Posterior cingulate gyrus (tissue), 11 donors: ENCODE measurements at places on chromosomes 12 and 14.

DNA sequence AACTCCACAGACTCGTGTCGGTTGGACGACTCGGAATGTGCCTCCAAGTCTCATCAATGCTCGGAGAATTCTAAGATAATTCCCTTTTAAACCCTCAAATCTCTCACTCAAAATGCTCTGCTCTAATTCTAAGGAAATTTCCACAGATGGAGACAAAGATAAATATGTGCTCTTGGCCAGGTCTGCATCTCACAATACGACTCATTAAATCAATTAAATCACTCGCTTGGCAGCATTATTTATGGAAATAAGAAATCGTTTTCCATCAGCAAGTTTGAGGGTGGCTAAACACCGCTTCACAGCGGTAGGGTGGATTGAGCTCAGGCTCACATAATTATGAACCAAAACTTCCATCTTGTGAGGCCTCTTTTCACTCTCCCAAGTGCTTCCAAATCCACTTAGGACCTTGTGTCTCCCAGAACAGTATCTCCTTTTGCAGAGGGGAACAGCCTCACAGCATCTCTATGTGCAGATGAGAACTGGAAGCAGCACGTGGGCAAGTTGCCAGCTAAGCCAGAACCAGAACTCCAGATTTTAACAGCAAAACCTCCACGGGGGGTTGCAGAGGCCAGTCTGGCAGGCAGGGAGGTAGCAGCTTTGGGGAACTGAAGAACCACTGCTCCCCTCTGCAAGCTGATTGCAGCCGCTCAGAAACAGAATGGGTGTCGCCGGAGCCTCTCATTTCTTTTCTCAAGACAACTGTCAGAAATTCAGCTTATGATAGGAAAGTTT is 43.8 kb downstream of the RIMBP2 start:
- no peak for DNase-seq

DNA sequence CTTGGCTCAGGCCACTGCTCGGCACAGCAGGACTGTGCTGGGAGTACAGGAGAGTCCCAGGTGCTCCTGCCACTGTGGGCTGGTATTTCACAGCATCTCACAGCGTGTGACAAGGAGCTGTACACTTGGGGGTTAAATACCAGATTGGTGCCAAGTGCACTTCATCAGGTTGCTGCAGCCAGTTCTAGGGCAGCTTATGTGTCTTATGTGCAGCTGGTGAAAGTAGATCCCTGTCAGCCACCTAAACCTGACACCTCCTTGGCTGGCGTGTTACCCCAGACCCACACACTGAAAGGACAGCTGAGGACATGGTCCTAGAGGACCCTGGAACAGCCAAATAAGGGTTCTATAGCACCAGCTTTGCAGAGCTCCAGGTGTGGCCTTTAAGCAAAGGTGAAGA is 18.9 kb downstream of the PLEKHH1 start:
- DNase-seq: no peak

DNA sequence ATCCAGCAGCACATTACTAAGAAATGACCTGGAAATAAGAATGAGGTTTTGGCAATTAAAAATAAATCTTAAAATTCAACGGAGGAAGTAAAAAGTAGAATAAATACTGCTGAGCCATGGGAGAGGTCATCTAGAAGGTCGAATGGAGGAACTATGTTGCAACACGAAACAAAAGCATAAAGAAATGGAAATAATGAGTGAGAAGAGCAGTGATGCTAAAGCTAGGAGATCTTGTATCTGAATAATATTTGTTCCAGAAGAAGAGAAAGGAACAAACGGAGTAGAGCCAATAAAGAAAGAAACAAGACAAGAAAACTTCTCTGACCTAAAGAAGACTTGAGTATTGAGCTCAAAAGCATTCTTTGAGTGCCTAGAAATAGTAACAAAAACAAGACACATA is 6.6 kb upstream of the KRT7 start:
- no peak for DNase-seq

DNA sequence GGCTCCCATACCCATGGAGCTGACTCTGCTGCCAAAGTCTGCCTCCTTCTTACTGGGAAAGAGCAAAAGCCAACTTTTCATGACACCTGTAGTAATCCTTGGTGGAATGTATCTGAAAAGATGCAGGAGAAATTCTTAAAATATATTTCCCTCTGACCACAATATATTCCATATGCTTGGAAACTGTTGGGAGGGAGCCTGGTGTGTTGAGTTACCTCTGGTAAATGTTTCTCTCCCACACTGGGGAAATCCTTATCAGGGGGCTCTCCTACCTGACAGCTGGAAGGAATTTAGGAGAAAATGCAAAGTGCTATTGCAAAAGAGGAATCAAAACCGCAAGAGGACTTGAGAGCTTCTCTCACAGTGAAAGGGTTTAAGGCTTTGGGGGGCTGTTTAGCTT is 139.4 kb downstream of the TBX5 start:
- DNase-seq: no peak

- DNase-seq: peak; percentile 93
Measured at GRCh38 chr12:108560752-108561719, at the start of gene SART3. Gene SART3 (minus strand): TSS chr12:108561173. CDS start chr12:108561154, 19 bp downstream.

- DNase-seq: no peak
Measured at GRCh38 chr12:132835076-132836025, 6.7 kb upstream of the GOLGA3 start.

GRCh38 chr14:104863923-104864266 is 1.2 kb upstream of the CEP170B start:
- DNase-seq: no peak
